ENCODE measurements at places on chromosomes 1 and 21.

DNA sequence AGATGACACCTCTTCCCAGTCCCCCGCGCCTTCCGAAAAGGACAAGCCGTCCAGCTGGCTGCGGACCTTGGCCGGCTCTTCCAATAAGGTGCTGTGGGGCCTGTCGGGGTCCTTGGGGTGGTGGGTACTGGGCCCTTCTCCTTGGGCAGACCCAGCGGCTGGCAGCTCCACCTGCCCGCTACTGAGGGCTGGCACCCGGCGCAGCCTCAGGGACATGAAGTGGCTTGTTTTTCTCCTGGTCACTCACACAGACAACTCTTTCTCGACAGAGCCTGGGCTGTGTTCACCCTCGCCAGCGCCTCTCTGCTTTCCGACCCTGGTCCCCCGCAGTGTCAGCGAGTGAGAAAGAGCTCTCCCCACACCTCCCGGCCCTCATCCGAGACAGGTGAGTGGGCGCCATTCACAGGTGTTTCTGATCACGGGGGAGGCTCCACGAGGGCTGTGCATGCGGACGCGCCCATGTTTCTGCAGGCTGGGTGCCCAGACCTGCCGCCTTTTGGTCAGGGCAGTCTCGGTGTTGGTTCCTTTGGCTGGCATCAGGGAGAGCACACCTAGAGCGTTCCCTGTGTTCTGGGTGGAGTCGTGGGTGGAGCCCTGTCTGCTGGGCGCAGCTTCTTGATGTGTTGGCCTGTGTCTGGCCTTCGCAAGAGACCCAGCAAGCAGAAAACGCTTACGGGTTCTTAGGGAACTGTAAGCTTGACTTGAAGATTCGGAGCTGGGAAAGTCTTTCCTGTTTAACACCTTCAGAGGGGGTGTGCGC lies 75.1 kb downstream of the SKI start:
- no peak for DNase-seq

GRCh38 chr21:26846036-26846931 lies 1.1 kb upstream of the ADAMTS1 start:
- DNase-seq = no peak

GRCh38 chr1:160401487-160401805 lies 1.1 kb downstream of the VANGL2 start:
- no peak for DNase-seq

- DNase-seq = no peak
Observed at GRCh38 chr21:19529031-19529430, 1125.4 kb upstream of the TMPRSS15 start.

GRCh38 chr1:221015159-221015790 lies 136.0 kb downstream of the HLX start:
- no peak for DNase-seq

DNA sequence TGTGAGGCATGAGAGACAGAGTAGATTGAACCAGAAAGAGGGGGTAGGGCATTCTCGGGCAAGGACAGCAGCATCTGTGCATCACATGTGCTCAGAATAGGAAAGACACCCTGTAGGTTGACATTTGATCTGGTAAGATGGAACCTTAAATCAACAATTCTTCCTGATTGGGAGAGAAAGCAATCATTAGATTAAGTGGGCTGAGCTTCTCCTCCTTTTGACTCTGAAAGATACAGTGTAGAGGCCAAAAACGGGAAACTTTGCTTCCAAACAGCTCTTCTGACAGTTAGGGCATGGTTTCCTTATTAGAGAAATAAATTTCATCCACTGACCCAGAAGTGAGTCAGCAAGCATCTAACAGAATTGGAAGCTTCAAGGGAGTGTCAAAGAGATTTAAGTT lies 9.7 kb downstream of the KIF14 start:
- no peak for DNase-seq

DNA sequence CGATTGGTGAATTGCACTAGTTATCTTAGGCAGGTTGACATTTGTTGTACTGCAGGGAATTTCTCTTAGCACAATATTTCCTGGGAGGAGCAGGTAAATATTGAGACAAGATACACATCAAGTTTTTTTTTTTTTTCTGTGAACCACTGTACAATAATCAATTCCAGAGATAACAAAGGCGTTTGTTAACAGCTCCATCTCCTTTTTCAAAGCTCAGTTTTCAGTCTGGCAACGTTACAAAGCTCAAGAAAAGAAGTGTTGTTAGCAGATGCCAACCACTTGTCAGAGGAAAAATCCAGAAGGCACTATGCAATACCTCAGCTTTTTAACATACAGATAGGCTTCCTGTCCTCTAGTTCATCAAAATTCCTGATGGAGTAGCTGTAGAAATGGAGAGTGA lies 40.9 kb upstream of the DAB1 start:
- no peak for DNase-seq

GRCh38 chr1:54519709-54520108 lies 28.3 kb upstream of the ACOT11 start:
- no peak for DNase-seq

DNA sequence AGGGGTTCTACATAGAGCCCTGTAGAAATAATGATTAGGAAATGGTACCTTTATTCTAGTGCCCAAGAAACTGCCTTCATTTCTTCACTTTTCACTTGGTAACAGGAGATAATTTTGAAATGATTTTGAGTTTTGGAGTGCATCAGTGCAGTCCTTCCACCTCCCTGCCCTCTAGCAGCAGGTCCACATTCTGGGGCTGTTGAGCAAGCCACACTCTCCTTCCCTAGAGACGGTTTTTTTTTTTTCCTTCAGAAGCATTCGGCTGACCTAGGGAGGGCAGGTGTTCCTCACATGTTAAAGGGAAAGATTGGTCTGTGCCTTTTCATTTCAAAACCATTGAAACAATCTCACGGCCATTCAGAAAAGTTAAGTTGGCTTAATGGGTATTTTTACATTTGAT lies 39.8 kb downstream of the SLC37A1 start:
- no peak for DNase-seq

GRCh38 chr1:19824541-19824940 lies 9.5 kb upstream of the RNF186 start:
- no peak for DNase-seq

DNA sequence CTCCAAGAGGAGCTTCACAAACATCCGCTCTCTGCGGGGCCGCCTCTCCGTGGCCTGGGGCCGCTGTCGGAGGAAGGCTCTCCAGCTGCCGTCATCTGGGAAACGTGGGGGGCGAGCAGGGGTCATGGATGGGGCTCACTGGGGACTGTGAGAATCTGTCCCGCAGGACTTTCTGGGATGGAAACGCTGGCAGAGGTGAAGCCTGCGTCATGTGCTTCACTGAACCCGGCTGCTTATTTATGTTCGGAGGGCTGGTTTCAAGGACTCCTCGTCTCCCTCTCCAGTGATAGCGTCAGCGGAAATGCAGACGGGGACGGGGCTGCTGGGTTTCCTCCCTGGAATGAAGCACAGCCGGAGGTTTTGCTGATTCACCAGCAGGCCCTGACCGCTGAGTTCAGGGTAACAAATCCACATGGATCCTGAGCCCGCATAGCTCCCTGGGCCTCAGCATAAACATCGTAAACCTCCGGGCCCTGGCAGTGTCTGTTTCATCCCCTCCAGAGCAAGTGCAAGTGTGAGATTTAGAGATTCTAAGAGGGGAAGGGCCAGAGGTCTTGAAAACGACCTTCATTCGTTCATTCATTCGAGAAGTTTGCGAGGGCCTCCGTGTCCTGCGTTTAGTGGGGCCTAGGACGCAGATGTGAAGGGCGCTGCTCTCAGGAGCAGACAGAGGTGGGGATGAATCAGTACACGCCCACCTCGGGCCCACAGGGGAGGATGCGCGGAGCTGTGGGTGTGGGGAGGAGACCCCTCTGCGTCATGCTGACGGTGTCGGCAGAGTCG lies 7.0 kb upstream of the POFUT2 start:
- DNase-seq = no peak

DNA sequence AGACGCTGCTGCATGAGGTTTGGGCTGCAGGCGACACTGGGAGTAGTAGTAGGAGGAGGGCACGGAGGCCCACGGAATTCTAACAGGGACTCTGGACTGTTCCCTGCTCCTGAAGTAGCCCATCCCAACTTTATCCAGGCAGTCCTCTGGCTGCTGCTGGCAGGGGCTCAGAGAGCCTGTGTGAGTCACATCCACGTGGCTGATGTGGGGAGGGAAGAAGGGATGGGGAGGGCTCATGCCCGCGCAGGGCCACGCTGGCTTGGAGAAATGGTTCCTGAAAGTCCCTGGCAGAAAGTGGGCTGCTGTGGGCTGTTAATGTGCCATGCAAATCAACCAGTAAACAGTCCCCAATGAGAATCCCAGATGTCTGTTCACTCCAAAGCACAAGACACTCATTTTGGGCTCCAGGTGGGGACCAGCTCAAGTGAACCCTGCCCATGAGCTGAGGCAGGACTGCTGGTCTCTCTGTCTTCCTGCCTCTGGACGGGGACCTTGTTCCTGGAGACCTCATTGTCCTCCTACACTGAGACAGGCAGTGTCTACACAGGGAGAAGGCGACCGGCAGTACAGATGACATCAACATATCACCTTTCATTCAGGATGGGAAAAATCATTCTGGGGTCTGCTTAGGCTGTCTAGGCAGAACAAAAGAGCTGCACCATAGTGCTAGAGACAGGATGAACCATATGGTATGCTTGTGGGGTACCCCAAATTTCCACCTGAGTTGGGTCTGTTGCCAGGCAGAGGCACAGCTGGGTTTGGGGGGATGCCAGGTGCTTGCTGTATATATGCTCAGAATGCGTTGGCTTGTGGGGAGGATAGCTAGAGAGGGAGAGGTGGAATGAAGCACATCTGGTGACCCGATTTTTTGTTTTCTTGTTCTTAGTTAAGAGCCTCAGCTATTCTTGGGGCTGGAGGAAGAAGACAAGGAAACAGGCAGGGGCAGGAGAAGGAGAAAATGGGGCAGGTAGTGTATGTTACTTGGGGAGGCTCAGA lies 57.9 kb upstream of the FMOD start:
- DNase-seq = no peak

DNA sequence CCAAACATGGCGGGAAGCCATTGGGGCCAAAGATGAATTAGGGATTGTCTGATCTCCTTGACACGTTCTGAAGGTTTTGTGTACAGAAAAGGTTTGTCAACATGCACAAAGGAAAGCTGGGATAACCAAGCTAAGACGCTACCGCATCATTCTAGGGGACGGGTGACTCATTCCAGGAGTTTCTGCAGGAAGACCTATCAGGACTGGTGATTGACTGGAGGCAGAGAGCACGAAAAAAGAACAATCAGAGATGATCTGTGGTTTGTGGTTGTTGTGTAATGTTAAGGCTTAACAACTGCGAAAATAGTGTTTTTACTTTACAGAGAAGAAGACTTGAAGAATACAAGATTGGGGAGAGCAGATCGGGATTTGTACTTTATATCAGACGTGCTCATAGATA lies 22.2 kb upstream of the ERG start:
- no peak for DNase-seq

Measured in CD4-positive, alpha-beta T cell treated with Interleukin-10 for 1 hour (primary cell).